ENCODE measurements at places on chromosomes 6 and 20.

GRCh38 chr6:69059413-69059812 lies 424.3 kb downstream of the ADGRB3 start:
- no peak for DNase-seq

DNA sequence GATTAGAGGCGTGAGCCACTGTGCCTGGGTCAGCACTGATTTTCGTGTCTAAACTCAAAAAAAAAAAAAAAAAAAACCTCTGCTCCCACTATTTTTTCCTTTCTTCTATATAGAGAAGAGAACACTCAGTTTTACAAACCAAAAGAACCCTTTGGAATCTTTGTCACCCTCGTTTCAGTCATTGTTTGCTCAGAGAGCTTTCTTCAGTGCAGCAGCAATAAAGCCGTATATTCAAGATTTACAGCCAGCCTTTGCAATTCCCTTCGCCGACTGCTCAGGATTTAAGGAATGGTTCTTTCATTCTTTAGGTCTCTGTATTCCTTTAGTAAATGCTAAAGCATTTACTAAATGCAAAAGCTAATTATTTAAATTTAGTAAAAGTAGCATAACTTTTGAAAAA lies 20.1 kb downstream of the RIOK1 start:
- DNase-seq = no peak

- DNase-seq = no peak
Measured at GRCh38 chr6:108739496-108740330, 108.5 kb upstream of the ARMC2 start.

DNA sequence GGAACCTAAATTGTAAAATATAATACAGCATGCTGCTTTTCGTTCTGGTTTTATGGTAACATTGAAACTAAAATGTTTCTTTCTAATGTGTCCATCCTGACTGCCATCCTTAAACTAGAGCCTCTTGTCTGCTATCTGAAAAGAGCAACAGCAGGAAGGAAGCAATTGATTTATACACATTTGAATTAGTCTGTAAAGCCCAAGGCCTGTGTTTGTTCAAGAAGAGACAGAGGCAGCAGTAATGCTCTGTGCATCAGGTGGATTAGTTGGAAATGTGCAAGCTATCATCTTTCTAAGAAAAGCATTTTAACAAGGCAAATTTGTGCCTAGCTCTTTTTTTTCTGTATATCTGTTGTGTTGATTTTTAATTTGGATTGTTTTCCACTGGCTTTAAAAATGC lies 128.6 kb downstream of the SCAF8 start:
- no peak for DNase-seq

- DNase-seq = no peak
Measured at GRCh38 chr6:126170978-126171382, 168.9 kb upstream of the CENPW start.

Measured in natural killer cell treated with Interleukin-12 subunit alpha and Interleukin-12 subunit beta and Interleukin-15 and Interleukin-18, amount 100 ng/mL, for 72 hours (primary cell).